ENCODE measurements at places on chromosomes 16 and 17.
A peak's percentile ranks its signal among the peaks of the same experiment; 100 is the strongest.

DNA sequence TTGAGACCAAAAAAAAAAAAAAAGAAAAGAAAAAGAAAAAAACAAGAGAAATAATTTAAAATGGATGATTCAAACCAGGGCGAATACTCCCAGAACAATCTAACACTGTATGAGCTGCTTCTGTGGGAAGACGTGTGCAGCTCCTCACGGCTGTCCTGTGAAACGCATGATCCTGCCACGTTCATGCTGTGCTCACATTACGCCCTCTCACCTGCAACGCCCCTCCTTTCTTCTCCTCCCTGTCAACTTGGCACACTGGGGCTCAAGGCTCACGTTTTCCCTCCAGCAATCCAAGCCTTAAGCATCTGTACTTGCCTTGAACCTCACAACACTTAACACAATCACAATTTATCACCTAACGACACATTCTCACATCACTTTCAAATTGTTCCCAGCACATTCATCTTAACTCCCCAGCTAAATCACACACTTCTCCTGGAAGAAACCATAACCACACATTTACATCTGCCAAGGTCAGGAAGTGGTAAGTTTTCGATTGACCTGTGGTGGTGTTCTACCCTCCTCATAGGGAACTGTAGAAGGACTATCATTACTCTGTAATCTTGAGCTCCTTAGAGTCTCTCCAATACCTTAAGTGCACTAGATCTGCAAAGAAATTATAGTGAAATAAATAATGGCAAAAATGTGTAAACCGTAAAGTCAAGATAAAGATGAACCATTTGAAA lies 29.1 kb downstream of the MBTPS1 start:
- no peak for DNase-seq

DNA sequence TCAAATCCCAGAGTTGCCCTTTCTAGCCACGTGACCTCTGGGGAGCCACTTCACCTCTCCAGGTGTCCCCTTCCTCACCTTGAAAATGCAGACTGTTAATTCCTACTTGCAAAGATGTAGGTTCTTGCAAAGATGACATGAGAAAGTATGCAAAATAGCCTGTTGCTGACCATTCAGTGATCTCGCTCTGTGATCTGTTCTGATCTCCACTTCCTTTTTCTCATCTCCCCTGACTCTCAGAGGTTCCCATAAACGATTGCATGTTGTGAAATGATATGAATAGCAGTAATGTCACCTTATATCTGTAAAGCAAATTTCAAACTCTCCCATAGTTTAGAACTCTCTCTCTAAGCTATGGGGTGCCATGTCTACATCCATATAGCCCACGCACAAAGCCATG lies 182.3 kb downstream of the TMEM132E start:
- no peak for DNase-seq

DNA sequence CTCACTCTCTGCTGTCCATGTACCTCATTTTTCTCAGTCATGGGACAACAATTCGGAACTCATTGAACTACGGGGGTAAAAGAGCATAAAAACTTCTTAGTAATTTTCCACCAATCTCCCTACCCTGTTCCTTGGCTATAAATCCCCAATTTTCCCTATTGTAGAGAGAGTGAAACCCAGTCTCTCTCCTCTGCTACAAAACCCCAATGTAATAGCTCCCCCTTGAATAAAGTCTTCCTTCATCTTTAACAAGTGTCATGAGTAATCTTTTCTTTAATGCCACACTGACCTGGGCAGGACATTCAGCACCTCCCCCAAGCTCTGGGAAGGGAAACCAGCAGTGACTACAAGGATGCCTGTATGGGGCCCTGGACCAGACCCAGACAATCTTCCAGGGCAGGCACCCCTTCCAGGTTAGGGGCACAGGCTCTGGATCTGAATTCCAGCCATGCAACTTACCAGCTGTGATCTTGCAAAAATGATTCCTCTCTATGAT lies 10.2 kb upstream of the EIF1 start:
- no peak for DNase-seq

DNA sequence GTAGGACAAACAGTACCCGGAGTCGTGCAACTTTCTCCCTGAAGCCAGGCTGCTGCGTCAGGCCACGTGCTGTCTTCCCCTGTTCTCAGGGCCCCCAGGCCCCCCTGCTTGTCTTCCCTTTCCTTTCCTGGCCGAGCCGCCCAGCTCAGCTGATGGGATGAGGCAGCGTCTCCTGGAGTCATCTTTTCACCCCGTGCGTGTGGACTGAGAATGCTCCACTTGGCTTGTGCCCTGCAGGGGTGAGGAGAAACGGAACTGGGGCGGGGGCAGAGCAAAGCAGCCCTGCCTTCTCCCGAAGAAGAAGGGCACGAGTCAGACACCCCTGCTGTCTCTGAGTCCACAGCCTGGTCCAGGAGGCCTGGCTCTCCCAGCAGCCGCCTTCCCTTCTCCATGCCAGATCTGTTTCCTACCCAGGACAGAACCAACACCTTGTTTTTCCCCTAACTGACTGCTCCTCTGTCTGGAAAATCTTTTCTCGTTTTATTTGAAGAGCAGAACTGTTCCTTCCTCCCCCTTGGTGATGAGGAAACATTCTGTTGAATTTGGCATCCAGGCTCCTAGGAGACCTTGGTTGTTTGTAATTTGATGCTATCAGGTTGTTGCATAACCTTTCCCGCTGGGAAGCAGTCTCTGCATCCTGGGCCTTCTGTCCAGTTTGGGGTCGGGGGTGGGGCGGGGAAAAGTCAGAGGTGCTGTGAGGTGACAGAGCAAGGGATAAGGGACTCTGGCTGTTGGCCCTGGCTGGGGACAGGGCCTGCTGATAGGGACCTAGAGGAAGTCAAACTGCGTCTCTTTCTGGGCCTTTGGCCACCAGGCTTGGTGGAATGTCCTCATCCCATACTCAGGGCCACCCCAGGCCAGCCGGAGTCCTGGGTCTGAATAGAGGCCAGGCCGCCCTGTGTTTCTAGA lies 78.8 kb downstream of the WIPI1 start:
- peak; percentile 47 for DNase-seq

DNA sequence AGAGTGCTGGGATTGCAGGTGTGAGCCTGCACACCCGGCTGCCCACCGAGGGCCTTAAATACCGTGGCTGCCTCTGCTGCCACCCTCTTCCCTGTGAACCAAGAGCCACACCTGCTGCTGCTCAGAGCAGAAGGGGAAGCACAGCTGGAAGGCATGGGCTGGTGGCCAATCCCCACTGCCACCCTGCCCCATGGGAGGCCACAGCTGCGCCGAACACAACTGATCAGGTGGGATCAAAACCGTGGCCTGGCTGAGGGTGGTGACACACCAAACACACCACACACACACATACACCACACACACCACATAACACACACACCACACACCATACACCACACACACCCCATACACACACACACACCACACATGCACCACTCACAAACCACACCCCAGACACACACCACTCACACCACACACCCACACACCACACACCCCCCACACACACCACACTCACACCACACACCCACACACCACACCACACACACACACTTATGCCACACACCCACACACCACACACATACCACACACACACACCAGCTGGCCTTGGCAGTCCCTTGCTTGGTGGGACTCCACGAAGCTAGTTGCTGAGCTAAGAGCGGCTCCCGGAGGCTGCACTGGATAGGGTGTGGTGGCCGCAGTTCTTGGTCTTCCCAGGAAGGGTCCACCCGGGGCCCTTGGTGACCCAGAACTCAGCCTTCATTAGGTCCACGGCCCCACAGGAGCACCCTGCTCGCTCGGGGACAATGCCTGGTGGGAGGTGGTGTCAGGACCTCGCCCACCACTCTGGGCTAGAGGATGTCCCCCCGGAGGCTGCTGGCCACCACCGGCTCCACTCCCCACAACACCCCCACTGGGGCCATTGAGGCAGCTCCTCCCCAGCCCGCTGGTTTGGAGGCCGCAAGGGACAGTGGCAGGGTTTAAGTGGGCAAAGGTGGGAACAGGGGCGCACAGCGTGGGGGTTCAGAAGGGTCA lies 14.9 kb downstream of the CEP131 start:
- DNase-seq, result no peak

DNA sequence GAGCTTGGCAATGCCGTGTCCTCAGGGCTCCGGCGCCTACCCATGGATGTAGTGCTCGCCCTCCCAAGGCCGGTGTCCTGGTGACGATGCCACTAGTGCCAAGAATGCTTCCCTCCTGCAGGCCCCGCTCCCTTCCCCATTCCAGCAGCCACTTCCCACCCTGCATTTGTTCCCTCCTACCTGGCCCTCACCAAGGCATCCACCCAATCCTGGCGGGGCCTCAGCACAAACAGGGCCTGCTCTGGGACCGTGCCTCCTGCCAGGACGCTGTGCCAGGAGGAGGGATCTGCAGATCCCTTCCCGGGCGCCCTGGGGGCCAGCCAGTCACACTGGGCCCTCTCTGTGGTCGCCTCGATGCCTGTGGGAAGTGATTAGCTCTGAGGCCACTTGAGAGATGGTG lies 25.1 kb downstream of the ABR start:
- peak; percentile 83 for DNase-seq

- DNase-seq, result no peak
Measured at GRCh38 chr16:52535076-52535475, 11.9 kb downstream of the TOX3 start.

- no peak for DNase-seq
Measured at GRCh38 chr17:1744551-1745512, 2.2 kb downstream of the SERPINF2 start.

- no peak for DNase-seq
Measured at GRCh38 chr17:57138956-57139576, 54.0 kb downstream of the AKAP1 start.

DNA sequence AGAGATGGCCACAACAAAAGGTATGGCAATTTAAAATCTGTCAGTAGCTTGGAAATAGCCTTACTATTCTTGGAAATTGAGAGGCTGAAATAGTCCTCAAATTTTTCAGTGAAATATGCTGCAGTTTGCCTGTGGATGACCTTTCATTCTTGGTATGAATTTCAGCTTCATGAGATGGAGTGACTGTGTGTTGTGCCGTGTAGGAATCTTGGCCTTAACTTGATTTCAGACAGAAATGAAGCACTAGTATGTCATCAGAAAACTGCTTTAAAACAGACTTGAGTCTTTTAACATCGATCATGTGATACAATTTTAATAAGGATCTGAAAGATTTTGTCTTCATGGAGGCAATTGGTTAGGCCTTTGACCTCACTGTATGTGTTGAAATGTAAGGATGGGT lies 247.2 kb downstream of the CNTNAP4 start:
- no peak for DNase-seq

- no peak for DNase-seq
Measured at GRCh38 chr16:51888534-51888933, 658.4 kb downstream of the TOX3 start.

DNA sequence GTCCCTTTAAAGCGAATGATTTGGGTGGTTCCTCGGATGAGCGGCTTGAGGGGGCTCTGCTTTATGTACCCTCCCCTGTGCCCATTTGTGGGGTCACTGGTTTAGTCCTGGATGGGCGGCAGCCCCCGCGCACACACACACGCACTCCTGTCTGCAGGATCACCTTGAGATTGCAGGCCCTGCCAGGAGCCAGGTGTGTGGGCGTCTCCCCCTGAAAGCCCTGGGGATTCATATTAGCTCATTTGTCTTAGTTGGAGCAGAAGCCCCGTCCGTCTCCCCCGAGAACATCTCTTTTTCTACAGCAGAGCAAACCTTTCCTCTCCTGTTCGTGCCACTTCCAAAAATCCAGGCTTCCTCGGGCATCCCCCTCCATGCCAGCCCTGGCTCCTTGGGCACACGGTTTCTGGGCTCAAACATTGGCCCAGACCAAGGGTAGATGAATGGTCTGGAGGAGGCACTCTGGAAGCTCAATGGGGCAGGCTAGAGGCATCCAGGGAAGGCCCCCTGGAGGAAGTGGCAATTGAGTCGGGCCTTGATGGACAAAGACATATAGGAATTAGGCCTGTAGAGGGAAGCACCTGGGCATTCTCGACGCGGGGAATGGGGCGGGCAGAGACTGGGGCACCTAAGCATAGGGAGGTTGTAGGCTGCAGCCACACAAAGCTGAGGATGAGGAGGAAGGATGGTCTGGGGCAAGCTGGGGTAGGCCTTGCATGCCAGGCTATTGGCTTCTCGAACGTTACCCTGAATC lies 218.5 kb upstream of the GSE1 start:
- DNase-seq, result no peak

GRCh38 chr16:89484923-89485679 lies 5.3 kb downstream of the ANKRD11 start:
- DNase-seq, result no peak

DNA sequence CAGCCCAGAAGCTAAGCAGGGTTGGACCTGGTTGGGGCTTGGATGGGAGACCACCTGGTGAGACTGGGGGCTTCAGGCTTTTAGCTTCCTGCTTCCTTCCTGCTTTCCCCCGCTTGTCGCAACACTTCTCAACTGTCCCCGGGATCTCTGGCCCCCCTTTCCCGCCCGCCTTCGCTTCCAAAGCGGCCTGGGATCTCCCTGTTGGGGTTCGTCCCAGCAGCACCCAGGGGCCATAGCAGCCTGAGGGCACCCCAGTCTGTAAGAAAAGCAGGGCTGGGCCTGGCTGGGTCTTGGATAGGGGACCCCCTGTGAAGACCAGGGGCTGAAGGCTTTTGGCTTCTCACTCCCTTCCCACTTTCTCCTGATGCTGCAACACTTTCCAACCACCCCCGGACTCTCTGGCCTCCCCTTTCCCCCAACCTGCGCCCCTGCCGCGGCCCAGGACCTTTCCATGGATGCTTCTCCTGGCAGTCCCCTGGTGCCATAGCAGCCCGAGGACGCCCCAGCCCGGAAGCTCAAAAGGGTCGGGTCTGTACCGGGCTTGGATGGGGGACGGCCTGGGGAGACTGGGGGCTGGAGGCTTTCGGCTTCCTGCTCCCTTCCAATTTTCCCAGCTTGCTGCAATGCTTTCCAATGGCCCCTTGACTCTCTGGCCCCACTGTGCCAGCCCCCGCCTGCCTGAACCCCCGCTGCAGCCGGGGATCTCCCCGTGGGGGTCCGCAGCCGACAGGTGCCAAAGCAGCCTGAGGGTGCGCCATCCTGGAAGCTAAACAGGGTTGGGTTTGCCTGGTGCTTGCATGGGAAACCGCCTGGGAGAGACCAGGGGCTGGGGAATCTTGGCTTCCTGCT lies 2276.2 kb downstream of the TP53TG3F start:
- DNase-seq, result no peak

DNA sequence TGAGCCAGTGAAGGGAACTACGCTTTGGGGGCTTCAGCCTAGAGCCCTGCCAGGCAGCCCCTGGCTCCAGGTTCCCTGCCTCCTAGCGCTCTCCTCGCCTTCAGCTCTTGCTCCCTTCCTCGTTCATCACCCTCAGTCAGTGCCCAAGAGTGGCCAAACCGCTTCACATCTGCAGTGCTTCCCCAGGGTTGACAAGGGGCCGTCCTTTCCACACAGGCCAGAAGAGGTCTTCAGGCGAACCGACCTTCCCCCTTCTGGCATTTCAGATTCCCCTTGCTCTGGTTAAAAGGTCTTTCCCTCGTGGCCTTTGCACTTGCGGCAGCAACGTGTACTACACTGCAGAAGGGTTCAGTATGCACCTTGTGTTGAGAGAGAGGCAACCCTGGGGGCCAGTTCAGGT lies 4.1 kb downstream of the RASD1 start:
- DNase-seq, result no peak

DNA sequence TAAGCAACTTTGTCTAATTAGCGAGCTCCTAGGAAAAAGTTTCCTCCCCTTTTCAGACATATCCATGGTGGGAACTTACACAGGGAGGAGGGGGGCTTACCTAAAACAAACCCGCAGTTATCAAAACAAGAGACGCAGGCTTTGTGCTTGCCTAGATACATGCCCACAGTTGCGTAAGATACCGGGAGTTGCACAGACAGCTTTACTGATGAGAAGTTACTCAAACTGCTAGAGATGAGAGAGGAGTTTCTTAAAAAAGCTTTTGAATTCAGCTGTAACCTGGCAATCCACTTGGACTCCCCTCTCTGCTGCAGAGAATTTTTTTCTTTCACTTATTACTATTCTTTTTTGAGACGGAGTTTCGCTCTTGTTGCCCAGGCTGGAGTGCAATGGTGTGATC lies 6.8 kb upstream of the ZP2 start:
- peak; percentile 19 for DNase-seq

Measured in putamen (tissue), 1 donor.